CD8-positive, alpha-beta memory T cell (primary cell): ENCODE measurements at places on chromosomes 16 and 17.
A peak's percentile ranks its signal among the peaks of the same experiment; 100 is the strongest.

GRCh38 chr17:50298018-50298417 lies 23.8 kb downstream of the TMEM92 start:
- DNase-seq, result no peak

GRCh38 chr16:17606460-17606859 lies 135.7 kb upstream of the XYLT1 start:
- DNase-seq, result no peak

GRCh38 chr16:56013962-56014552 lies 138.9 kb upstream of the CES5A start:
- DNase-seq, result peak; percentile 54

DNA sequence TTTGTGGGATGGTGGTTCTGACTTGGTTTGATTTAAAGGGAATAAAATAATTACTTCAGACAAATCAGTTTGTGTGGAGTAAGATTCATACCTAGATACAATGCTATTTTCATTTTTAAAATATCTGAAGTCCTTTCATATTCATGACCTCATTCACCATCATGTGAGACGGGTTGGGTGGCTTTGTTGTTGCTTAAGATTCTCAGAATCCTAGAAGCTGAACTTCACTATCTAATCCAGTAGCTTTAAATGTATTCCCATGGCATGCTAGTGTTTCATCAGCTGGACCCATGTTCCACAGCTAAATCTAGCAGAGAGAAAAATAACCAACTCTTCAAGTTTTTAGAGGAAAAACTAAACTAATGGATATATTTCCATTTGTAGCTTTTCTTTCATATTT lies 2.7 kb upstream of the AMFR start:
- no peak for DNase-seq

GRCh38 chr17:80992077-80992947 lies 671 bp downstream of the CHMP6 start:
- DNase-seq, result no peak

GRCh38 chr17:50825188-50825587 lies 10.2 kb upstream of the WFIKKN2 start:
- DNase-seq, result no peak

GRCh38 chr16:21301168-21301894 lies 23.2 kb upstream of the CRYM start:
- DNase-seq, result no peak

DNA sequence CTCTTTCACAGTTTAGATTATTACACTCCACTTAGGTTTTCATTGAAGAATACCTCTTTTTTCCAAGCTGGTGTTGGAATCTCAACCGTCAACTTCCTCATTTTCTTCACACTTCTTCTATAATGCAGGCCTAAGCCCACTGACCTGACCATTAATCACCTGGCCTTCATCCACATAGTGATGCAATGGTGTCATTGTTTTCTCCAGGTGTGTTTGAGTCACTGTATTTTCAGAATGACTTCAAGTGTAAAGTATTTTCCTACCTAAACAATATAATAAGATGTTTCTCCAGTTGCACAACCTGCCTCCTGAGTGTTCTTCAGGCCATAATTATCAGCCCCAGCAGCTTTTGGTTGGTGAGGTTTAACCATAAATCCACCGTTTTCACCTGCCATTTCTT lies 1675.1 kb downstream of the TP53TG3F start:
- no peak for DNase-seq

GRCh38 chr17:27747462-27748359 lies 52.6 kb downstream of the NOS2 start:
- DNase-seq, result no peak

- no peak for DNase-seq
Observed at GRCh38 chr16:88766975-88767374, 18.0 kb downstream of the PIEZO1 start.

DNA sequence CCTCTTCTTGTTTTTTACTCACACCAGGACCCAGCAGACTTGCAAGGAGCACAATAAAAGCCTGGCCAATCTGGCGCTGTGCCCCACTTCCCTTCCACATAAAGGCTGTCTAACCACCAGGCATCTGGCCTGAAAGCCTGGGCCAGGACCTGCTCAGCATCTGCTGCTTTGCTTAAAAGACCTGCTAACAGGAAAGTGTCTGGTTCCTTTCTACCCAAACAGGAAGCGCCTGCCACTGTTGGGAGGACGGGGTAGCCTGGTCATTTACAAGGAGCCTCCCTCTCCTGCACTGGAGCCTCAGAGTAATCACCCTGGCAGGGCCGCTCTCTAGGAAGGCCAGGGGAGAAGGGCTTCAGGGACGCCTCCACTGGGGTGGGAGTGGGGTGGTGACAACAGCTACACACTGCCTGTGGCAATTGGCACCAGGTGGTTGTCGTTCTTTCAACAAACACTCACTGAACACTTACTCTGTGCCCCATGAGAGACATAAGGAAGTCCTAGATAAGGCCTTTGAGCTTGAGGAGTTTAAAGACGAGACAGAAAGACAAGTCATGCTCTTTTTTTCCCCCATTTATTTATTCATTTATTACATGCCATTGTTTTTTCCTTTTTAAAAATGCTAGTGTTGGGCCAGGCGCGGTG lies 6.3 kb upstream of the MMP28 start:
- DNase-seq, result no peak

DNA sequence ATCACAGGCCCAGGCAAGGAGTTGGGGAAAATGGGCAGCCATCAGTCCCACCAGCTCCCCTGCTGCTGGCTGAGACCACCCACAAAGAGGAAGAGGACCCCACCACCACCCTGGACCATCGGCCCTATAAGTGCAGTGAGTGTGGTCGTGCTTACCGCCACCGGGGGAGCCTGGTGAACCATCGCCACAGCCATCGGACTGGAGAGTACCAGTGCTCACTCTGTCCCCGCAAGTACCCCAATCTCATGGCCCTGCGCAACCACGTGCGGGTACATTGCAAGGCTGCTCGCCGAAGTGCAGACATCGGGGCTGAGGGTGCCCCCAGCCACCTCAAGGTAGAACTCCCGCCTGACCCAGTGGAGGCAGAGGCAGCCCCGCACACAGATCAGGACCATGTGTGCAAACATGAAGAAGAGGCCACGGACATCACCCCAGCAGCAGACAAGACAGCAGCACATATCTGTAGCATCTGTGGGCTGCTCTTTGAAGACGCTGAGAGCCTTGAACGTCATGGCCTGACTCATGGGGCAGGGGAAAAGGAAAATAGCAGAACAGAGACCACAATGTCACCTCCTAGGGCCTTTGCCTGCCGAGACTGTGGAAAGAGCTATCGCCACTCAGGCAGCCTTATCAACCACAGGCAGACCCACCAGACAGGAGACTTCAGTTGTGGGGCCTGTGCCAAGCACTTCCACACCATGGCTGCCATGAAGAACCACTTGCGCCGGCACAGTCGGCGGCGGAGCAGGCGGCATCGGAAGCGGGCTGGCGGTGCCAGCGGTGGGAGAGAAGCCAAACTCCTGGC lies 3.6 kb downstream of the ZNF646 start:
- DNase-seq, result no peak

DNA sequence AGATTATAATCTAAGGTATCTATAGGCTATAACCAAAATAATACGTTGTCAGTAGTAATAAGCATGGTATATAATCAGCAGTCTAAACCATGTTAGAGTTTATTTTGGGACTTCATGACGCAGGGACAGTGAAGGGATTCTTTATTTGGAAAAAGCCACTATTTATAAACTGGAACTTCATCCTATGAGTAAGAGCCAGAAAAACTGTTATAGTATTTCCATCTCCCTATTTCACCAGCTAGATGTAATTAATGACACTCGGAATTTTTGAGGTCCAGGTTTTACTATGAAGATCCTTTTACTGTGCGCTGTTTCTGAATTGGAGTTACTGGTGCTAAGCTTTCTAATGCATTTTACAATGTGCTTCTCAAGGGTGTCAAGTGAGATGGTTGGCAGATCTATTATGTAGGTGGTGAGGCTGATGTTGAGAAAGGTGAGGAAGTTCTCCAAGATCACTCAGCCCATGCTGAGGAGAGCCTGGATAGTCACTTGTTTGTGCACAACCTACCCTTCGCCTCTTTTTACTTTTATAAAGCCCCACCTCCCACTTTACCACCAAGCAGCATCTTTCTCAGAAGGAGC lies 149.3 kb downstream of the MSI2 start:
- no peak for DNase-seq

DNA sequence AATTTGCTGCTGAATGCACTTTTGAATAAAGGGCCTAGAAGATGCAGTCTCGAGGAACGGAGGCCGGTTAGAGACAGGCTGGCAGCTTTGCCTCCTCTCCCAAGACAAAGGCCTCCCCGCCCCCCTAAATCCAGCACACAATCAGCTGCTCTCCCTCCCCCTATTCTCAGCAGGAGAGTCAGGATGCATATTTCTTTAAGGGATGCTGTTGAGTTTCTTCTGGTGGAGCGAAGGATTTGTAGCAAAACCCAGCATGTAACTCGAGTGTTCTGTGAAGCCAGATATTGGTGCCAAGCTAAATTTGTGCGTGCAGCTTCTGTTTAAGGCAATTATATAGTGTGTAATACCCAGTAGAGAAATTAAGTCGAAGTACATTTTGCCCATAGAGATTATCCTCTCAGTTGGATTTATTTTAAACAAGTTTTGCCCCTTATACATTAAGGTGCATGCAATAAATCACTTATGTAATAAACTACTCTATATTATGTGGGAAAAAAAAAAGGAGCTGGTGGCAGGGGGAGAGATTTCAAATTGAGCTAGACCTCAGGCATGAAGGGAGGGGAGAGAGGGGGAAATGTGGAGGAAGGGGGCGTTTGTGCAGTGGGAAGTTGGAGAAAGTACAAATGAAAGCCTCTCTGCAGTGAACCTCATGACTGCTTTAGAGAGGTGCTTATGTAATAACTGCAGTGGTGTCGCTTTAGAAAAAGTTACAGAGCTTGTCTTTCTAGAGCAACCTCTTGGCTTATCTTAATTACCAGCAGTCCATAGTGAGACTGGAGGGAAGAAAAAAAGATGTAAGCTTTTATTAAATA lies 599.2 kb downstream of the MAF start:
- no peak for DNase-seq

DNA sequence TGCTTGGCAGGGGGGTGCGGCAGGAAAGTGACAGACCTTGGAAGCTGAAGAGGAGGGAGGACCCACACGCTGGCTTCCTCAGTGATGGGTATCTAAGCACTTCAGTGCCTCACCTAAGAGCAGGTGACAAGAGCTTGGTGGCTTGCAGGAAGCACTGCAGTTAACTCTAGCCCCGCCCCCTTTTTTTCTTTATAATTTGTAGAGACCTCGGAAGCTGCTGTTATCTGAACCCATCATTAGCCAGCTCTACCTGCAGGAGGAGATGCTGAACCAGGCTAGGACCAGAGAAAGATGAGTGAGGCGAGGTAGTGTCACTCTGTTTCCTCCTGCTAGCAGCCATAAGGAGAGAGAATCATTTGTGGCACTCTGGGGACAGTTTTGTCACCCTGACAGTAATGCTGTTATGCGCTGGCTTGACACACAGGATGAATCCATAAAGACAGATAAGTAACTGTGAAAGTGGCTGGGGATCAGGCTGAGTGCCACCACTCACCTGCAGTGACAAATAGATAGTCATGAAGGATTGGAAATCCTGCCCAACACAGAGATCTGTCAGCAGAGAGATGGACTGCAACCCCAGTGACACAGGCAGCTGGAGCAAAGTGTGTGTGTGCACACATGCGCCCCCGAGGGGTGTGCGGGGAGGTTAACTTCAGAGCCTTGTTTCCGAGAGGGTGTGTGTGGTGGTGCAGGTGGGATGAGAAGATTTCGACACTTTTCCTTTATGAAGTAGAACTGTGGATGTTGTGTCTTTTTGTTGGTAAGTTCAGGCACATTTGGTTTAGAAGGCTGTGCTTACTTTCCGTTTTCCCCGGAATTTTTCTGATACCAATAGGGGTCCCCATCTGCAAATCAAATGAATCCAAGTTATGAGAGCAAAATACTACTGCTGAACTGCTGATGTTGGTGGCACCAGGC lies 224.0 kb downstream of the IRX3 start:
- DNase-seq, result no peak

DNA sequence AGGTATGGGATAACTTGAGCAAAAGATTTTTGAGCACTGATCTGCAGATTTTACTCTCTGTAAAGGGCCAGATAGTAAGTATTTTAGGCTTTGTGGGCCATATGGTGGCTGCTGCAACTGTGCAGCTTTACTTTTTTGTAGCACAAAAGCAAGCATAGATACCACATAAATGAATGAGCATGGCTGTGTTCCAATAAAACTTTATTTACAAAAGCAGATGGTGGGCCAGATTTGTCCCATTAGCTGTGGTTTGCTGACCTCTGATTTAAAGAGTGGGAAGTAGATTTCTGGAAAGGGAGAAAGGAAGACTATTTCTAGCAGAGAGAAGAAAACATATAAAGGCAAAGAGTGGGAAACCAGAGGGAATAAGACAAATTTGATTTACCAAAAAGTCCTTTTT lies 298.5 kb upstream of the HSBP1 start:
- DNase-seq, result no peak

DNA sequence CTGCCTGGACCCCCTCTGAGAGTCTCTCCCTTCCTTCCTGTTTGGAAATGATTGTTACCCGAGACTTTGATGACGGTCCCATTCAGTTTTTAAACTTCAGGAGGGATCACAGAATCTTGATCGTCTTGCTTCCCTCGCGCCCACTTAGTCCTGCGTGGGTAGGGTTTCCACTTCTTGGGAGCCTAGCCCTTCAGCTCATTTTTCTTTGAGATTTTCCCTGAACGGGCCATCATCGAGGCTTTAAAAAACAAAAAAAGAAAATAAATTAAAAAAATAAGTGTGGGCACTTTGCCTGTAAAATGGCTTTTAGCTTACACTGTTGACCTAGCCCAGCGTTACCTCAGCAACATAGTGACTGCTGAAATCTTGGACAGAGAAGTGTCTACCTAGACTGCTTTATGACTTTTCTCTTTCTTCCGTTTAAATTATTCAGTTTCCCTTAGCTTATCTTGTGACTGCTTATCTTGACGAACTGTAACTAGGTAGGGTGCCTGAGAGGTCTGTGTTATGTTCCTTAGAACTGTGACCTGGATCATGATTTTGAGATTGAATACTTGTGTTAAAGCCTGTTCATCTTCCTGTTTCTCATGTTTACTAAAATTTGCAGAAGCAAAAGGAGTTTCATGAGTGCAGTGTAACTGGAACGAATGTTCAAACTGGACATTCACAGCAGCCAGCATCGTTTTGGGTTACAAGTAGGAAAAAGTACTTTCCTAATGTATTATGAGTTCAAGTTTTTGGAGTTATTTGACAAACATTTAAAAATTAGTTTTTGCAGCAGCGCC lies 874 bp downstream of the WWP2 start:
- no peak for DNase-seq

DNA sequence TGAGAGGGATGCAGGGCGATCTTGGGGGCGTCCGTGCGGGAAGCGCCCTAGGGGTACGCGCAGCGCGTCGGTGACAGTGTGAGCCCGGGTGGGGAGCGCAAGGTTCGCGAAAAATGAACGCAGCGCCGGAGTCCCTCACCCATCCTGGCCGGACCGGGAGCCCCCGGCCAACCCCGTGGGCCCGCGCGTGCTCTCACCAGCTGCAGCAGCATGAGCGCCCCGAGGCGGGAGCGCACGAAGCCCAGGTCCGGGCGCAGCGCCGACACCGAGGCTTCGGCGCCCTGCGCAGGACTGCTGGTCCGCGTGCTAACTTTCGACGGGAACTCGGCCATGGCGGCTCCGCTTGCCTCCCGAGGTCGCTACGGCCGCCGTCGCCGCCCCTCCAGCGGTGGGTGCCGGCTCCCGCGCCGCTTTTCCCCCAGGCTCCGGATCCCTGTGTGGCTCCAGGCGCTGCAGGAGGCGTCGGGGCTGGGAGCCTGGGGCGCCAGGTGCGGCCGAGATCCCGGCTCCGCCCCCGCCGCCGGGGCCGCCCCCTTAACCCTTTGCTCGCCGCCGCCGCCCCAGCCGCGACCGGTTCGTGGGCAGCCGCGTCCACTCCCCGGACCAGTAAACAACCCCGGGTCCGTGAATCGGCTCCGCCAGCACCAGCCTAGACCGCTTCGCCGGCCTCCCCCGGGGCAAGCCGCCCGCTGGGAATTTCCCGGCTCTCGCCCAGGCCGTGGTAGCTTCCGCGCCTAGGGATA lies at the start of gene PLLP:
TSS of gene PLLP (minus strand) at position 464 of the 743 bp plus-strand sequence. CDS start at position 332, 132 bp downstream.
- peak; percentile 13 for DNase-seq
